ENCODE measurements at places on chromosomes 2 and 18. TPM values are rescaled to one million over a fixed set of nuclear protein-coding genes. Genes with fewer than 3 reads are reported as not detected.

The IL36RN gene
- total RNA-seq: 0.13 TPM

The SNORC gene
- total RNA-seq: 7.9 TPM

The FAM237A gene
- total RNA-seq: not detected

The MAP3K2 gene
- 15.0 TPM for total RNA-seq

The DSG2 gene
- total RNA-seq: 69.7 TPM

The PSD4 gene
- total RNA-seq: 10.9 TPM

The ABCG5 gene
- total RNA-seq: not detected

The GREB1L gene
- total RNA-seq: 1.6 TPM

The C1QL2 gene
- total RNA-seq: 0.28 TPM

The CIB4 gene
- 0.44 TPM for total RNA-seq

The TDRD15 gene
- not detected for total RNA-seq

The TUBB8B gene
- not detected for total RNA-seq

The NDUFV2 gene
- total RNA-seq: 118 TPM

The DARS1 gene
- 52.3 TPM for total RNA-seq

The AMER3 gene
- not detected for total RNA-seq

The ZNF396 gene
- 0.61 TPM for total RNA-seq

The CDKL4 gene
- not detected for total RNA-seq

The C1D gene
- 35.0 TPM for total RNA-seq

The C2orf92 gene
- 1.0 TPM for total RNA-seq

The REEP1 gene
- 0.68 TPM for total RNA-seq

The CCDC141 gene
- total RNA-seq: not detected

The POTEJ gene
- not detected for total RNA-seq

The HOXD13 gene
- total RNA-seq: 0.24 TPM

The PRR30 gene
- total RNA-seq: not detected
